SW480 (cell line): ENCODE measurements at places on chromosomes 12 and 14.

DNA sequence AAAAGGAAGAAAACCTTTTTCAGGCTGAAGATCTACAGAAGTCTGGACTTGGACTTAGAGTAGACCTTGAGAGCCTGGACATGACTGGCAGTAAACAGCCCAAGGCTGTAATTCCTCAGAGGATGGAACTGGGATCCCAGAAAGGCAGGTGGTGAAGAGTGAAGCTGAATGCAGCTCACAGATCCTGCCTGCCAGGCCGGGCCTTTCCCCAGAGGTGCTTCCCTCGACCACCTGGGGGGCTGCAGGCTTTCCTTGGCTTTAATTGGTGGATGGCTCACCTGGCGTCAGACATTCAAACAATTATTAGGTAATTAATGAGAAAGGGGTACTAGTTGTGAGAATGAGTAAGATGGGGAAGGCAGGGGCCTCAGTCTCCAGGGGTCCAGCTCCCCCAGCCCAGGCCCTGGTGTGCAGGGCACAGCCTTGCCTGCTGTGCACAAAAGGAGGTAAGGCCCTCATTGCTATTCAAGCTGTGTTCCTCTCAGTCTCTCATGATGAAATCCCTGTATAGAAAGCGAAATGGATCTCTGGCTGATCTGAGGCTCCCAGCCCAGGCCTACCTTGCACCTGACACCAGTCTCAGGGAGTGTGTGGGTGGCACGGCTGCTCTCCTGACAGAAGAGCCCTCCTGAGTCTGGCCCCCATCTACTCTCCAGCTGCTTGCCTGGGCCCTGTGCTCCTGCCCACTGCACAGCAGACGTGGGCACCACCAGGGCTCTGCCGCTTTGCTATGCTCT, 63.0 kb upstream of the TCL1A start:
- DNase-seq, result no peak

- no peak for DNase-seq
Observed at GRCh38 chr14:90538095-90538494, 141.3 kb downstream of the CALM1 start.

GRCh38 chr12:112116232-112117060, 7.9 kb upstream of the NAA25 start:
- peak; percentile 63 for DNase-seq

- DNase-seq, result no peak
Observed at GRCh38 chr12:4251216-4251891, 22.2 kb upstream of the CCND2 start.

DNA sequence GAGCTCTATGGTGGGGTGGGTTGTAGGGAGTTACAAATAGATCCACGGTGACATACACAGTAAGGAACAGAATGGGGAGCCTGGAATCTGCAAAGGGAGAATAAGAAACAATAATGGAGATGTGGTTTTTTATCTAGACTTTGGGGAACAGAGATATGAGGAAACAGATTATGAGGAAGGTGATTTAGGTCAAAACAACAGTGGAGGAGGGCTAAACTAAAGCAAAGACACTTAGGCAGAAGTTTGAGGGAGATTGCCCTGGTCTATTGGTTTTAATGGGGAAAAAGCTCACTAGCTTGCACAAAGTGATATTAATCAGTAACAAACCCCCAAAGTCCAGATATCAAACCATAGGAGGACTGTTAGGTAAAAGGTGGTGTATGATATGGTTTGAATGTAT, 144.5 kb upstream of the DYRK2 start:
- DNase-seq, result no peak

DNA sequence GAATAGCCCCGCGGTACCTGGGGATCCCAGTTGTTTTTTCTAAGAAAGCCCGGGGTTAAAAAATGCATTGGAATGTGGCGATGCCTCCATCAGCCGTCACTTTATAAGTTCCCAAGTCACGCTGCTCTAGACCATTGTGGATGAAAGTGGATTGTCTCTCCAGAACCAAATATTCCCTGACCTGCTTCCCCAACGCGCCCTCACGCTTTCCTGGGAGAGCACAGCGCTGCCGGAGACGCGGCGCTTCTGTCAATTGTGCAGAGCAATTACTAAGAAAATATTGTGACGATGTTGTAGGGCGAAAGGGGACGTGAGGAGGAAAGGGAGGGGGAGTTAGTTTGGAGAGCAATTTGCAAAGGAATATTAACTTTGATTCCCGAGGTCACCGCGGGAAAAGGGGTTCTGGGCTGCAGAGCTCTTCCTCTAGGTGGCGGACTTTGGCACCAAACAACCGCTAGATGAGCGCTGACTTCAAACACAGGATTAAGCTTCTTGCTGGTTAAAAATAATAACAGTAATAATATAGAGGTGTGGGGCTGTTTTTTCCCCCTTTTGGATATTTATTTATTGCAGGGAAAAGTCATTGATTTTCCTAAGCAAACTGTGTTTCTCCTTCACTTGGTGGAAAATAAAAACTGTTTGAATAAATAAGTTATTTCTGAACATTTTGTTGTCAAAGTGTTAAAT, 9.6 kb upstream of the FOXG1 start:
- peak; percentile 35 for DNase-seq

GRCh38 chr12:108964371-108965352, 56.2 kb downstream of the SVOP start:
- DNase-seq, result no peak

- no peak for DNase-seq
Observed at GRCh38 chr14:42140831-42141279, 534.2 kb downstream of the LRFN5 start.

GRCh38 chr14:88333036-88333435, 10.0 kb upstream of the KCNK10 start:
- no peak for DNase-seq

DNA sequence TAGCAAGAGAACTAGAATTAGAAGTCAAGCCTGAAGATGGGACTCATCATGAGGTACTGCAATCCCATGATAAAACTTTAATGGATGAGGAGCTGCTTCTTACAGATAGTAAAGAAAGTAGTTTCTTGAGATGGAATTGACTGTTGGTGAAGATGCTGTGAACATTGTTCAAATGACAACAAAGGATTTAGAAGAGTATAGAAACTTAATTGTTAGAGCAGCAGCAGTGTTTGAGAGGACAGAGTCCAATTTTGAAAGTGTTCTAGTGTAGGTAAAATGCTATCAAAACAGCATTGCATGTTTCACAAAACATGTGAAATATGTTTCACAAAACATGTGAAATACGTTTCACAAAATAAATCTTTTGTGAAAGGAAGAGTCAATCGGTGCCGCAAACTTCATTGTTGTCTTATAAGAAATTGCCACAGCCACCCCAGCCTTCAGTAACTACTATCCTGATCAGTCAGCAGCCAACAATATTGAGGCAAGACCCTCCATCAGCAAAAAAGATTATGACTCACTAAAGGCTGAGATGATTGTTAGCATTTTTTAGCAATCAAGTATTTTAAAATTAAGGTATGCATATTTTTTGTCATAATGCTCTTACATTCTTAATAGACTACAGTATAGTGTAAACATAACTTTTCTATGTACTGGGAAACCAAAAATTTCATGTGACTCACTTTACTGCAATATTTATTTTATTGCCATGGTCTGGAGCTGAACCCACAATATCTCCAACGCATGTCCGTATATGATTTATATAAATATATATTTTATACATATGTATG, 173.4 kb upstream of the BMP4 start:
- DNase-seq, result no peak

- DNase-seq, result no peak
Observed at GRCh38 chr12:97301576-97301975, 161.0 kb upstream of the RMST start.

DNA sequence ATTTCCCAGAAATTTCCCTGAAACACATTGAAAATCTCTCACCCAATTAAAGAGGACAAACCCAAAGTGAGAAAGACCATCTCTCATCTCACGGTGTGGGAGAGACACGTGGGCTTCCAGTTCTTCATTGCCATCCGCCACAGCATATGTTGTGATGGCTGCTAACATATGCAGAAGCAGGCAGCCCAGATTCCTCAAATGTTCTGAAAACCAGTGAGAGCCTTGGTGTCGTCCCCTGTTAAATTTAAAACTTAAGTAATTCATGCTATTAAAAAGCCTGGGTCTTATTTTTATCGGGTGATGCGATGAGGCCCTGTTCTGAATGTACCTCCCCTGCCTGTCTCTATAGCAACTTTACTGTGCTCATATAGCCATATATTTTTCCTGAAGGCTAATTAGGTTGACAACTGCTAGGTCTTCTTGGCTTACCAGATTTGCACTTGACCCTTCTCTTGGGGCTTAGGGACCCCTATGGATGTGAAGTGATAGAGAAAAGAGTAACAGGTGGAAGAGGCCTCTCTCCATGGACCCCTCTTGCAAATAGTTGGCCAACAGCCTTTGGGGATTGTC, 2.8 kb upstream of the FGF6 start:
- DNase-seq, result no peak

DNA sequence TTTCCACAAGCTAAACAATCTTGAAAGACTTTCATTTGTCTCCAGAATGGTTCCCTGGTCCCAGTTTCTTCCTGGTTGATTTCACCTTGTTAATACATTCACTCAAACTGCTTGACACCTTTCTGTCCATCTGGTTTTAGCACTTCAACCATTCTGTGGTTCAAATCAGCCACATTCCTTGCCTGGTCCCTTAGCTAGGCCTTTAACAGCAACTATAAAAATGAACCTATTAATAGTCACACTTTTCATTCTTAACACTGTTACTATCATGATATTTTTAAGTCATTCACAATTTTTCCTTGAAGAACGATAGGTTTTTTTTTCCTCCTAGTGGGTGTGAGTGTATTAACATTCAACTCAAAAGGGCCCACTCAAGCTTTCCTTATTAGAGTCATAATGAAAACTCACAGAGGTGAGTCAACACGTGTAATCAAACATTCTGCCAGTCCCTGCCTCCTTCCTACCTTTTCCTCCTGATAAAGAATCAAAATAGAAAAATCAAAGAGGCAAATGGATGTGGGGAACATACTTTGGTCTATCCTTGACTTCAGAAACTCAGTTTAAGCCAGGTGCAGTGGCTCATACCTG, 34.4 kb upstream of the CCNT1 start:
- no peak for DNase-seq

DNA sequence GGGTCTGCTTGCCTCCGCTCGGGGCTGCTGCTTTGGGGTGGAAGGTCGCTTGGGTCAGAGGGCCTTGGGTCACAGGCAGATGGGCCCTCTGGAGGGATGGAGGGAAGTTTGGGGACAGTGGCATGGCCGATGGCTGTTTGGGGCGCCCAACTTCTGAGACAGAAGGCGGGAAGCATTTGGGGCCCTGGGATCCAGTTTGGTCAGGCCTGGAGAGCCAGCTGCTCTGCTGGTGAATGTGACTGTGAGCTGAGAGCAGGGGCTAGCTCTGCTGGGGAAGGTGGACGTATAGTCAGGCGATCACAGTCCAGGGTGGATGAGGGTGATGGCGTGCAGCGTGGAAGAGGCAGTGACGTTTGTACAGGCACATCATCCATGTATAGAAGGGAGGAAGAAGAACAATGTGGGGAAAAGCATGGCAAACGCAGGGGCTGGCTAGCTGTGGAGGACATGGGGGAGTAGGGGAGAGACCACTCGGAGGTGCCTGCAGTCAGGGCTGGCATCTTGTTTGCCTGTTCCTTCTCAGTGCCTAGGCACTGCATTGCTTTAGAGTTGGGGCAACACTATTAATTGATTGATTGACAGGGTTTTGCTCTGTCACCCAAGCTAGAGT, 57.5 kb downstream of the TSPAN9 start:
- no peak for DNase-seq

GRCh38 chr12:68871921-68872320, 61.0 kb downstream of the CPM start:
- DNase-seq, result peak; percentile 10

DNA sequence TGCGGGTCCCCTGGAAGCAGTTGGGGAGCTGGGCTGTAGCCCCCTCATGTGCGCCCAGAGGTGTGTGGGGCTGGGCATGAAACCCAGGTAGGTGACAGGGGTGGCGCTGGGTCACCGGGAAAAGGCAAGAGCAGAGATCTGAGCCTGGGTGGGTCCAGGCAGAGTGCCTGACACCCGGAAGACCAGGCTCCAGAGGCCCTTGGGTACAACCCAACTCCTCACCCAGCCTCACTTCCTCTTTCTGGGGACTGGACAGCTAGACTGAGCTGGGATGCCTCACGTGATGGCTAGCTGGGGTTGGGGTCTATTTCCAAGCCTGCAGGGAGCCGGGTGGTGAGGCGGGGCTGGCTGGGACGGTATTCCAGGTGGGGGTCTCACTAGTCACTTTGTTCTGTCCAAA, 16.3 kb upstream of the CYP46A1 start:
- no peak for DNase-seq
